Neural crest cell (in vitro differentiated cells): ENCODE measurements at places on chromosomes 7 and 10.

GRCh38 chr10:15230257-15230656, 61.8 kb upstream of the NMT2 start:
- no peak for DNase-seq

- no peak for DNase-seq
These were observed 39.2 kb downstream of the ENO4 start for GRCh38 chr10:116888380-116889055.

- DNase-seq = no peak
These were observed 386.8 kb upstream of the POT1 start for GRCh38 chr7:125316466-125316865.

DNA sequence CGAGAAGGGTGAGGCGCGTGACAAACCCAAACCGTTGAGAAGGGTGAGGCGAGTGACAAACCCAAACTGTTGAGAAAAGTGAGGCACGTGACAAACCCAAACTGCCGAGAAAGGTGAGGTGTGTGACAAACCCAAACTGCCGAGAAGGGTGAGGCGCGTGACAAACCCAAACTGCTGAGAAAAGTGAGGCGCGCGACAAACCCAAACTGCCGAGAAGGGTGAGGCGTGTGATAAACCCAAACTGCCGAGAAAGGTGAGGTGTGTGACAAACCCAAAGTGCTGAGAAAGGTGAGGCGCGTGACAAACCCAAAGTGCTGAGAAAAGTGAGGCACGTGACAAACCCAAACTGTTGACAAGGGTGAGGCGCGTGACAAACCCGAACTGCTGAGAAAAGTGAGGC, 25.0 kb downstream of the ESYT2 start:
- no peak for DNase-seq

DNA sequence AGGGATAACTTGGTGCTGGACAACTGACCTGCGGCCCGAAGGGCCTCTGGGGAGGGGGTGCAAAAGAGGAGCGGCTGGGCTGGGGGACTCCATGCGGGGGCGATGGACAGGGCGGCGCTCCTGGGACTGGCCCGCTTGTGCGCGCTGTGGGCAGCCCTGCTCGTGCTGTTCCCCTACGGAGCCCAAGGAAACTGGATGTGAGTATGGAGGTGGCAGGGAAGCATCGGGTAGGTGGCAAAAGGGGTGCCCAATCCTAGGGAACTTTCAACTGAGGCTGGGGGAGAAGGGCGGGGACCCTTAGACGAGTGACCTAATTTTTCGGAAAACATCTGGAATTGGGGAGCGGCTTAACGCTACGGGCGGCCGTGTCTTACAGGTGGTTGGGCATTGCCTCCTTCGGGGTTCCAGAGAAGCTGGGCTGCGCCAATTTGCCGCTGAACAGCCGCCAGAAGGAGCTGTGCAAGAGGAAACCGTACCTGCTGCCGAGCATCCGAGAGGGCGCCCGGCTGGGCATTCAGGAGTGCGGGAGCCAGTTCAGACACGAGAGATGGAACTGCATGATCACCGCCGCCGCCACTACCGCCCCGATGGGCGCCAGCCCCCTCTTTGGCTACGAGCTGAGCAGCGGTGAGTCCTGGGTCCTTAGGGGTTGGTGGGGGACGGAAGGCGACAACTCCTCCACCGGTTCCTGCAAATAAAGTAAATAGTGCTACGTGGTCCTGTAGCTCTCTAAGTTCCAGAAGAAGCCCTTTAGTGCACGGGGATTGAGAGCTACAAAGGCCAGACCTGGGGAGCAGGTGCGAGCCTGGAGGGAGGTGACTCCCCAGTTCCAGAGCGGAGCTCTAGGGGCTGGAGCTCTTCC, 622 bp downstream of the WNT16 start:
- peak; percentile 23 for DNase-seq

GRCh38 chr10:103859161-103860086, 4.0 kb upstream of the SH3PXD2A start:
- peak; percentile 69 for DNase-seq

DNA sequence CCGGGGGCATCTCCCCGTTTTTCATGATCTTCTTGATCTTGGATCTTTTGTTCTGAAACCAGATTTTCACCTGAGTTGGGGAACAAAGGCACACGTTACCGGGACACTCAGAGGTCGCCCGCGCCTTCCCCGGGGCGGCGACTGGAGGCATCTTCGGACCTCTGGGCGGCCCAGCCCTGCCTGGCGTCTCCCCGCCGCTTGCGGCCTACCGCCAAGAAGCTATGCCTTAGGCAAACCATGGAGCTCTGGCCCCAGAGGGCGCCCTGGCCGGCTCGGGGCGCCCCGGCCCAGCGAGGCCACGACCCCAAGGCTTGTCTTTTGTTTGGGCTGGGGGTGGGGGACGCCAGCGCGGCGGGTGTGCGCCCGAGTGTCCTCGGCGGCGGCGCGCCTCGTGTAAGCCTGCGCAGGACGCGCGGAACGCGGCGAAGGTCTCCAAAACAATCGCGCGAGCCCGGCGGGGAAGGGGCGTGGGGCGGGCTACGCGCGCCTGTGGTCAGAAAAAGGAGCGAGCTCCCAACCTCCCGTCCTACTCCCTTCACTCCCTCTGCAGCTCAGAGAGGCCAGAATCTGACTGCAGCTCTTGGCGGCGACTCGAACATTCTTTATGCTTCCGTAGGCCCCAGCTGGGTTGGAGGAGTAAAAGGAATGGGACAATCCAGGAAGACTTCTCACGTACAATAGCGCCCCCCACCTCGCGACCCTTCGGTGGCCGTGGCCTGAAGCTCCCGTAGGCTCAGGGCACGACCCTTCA, 3.5 kb downstream of the DLX5 start:
- no peak for DNase-seq

- DNase-seq = no peak
These were observed 70.0 kb downstream of the CAMK1D start for GRCh38 chr10:12419262-12419847.

- DNase-seq = no peak
These were observed 9.4 kb upstream of the CALML5 start for GRCh38 chr10:5508786-5509185.

- no peak for DNase-seq
These were observed 311.6 kb upstream of the LRRN3 start for GRCh38 chr7:110779339-110779738.

GRCh38 chr10:11301571-11302111, 284.0 kb downstream of the CELF2 start:
- DNase-seq = no peak

- no peak for DNase-seq
These were observed 13.4 kb downstream of the DPCD start for GRCh38 chr10:101601541-101601940.

GRCh38 chr7:143492043-143492471, 14.4 kb downstream of the TAS2R41 start:
- no peak for DNase-seq
